Pancreas (tissue), 10 donors: ENCODE measurements at places on chromosomes 1 and 21. TPM values are rescaled to one million over a fixed set of nuclear protein-coding genes. Genes with fewer than 3 reads are reported as not detected.
A peak's percentile ranks its signal among the peaks of the same experiment; 100 is the strongest.

COL11A1 gene
- 0.38 TPM for polyA plus RNA-seq

FAM163A gene
- 0.15 TPM for polyA plus RNA-seq

SWT1 gene
- polyA plus RNA-seq: 3.2 TPM

IPP gene
- 3.5 TPM for polyA plus RNA-seq

LRRC39 gene
- polyA plus RNA-seq: 3.0 TPM

IKBKE gene
- polyA plus RNA-seq: 6.4 TPM

HTR1D gene
- polyA plus RNA-seq: 0.14 TPM

OR2C3 gene
- 0.02 TPM for polyA plus RNA-seq

PRKCZ gene
- polyA plus RNA-seq: 26.5 TPM

- DNase-seq: no peak
These were observed 162.3 kb downstream of the FMN2 start for GRCh38 chr1:240254006-240254405.

GRCh38 chr21:44753357-44753756, 42.0 kb upstream of the TSPEAR start:
- no peak for DNase-seq

DNA sequence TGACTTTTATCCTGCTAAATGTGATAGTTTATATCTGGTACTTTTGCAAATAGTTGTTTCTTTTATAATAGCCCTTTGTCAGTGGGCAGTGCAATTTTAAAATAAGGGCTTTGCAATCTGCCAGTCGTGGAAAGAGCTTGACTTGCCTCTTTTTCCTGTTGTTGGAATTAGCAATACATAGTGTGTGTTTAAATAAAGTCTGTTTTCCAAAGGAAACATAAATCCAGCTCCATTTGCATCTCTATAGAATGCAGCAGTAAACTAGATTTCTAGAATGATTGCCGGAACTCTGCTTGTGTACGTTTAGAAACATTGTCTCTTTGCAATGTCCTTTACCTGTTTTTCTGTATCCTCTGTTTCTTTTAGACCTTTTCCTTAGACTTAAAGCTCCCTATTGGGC, 33.1 kb downstream of the GABPA start:
- DNase-seq: no peak

GRCh38 chr1:235105051-235106043, 23.3 kb downstream of the TOMM20 start:
- no peak for DNase-seq

DNA sequence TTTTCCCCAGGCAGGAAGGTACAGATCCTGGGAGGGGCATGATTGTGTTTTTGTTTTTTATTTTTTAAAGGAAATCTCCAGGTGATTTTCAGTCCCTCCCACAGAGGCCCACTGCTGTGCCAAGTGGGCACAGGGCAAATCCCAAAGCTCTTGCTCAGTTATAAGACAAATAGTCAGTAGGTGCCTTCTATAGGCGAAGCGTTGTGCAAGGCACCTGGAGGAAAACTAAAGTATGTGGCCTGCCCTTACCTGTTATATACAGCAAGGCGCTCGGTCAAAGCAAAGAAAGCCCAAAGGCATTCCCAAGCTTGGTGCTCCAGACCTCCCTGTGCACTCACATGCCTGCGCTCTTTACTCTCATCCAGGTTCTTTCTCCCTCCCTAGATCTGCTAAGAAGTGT, 81.0 kb downstream of the KCNJ15 start:
- DNase-seq: no peak

DNA sequence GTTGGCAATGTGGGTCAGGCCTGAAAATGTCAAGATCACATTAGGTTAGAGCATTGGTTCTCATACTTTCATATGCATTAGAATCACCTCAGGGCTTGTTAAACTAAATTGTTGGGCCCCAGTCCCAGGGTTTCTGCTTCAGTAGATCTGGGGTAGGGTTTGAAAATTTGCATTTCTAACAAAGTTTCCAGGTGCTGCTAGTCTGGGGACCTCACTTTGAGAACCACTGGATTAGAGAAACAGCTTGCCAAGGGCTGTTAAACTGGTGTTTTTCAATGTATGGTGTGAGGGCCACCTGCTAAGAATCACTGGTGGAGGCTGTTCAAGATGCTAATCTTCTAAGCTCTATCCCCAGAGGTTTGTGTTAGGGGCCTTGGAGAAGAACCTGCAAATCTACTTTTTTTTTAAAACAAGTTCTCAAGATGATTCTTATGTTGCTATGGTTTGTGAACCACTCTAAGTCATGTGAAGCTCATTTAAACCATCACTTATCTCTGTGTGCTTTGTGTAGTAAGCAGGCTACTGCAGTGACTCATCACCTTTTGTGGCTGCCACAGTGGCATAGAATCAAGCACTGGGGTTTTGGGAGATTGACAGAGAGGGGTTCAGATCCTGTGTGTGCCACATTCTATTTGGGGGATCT, 152.2 kb downstream of the S1PR1 start:
- DNase-seq: no peak

DNA sequence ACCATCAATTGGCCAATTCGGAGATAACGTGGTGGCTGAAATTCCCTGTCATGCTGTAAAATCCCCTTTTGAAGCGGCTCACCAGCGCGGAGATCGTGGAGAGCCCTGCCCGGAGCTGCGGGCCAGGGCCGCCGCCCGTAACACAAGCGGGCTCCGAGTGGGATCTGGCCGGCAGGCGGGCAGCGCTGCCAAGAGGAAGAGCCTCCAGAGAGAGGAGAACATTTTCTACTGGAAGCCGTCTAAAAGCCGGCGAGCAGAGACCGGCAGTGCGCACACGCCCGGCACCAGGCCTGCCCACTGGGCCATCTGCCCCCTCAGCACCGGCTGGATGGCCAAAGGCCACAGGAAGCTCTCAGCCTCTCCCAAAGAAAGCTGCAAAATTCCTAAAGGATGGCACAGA, 15.5 kb downstream of the SSBP3 start:
- no peak for DNase-seq

GRCh38 chr1:31828926-31829690, 13.3 kb upstream of the SPOCD1 start:
- DNase-seq: no peak

- no peak for DNase-seq
These were observed 10.7 kb downstream of the AK5 start for GRCh38 chr1:77292551-77292950.

DNA sequence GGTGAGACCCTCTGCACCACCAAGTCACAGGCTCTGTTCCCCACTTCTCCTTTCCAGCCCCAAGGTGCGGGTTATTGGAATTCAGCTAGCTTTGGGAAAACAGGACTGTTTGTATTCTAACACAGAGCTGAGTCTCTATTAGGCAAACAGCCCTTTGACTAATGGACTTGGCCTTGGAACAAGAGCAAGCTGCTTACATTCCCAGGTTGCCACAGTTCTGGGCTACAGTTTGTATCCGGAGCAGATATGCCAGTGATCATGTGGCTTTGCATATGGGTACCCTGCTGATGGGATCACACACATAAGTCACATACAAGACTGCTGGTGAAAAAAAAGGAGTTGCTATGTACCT, 110.5 kb upstream of the COA6 start:
- DNase-seq: peak; percentile 79

- no peak for DNase-seq
These were observed 28.4 kb downstream of the JUN start for GRCh38 chr1:58755468-58755872.

DNA sequence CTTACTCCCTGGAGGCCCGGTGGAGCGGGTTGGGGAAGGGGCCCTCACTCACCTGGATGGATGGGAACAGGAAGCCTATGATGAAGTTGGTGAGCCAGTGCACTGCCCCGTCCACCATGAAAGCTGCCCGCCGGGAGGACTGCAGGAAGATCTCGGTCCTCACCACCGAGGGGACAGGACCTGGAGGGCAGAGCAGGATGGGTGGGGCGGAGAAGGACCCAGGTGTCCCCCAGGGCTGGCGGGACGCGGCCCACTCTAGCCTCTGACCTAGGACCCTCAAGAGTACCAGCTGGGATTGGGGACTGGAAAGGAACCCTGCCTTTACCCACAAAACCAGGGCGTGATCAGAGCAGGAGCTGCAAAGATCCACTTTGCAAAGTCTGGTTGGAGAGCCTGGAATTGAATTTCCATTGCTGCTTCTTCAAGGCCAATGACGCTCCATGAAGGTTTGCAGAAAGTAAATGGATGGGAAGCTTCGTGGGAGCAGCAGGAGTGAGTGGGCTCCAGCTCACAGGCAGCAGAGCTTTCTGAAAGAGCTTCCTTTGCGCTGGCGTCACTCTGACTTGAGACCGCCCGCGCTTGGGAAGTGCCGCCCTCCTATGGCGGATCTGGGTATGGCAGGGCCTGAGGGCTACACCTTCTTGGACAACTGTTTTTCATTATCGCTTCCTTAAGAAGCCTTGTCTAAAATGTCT, 21.4 kb downstream of the SLC2A7 start:
- DNase-seq: peak; percentile 74

DNA sequence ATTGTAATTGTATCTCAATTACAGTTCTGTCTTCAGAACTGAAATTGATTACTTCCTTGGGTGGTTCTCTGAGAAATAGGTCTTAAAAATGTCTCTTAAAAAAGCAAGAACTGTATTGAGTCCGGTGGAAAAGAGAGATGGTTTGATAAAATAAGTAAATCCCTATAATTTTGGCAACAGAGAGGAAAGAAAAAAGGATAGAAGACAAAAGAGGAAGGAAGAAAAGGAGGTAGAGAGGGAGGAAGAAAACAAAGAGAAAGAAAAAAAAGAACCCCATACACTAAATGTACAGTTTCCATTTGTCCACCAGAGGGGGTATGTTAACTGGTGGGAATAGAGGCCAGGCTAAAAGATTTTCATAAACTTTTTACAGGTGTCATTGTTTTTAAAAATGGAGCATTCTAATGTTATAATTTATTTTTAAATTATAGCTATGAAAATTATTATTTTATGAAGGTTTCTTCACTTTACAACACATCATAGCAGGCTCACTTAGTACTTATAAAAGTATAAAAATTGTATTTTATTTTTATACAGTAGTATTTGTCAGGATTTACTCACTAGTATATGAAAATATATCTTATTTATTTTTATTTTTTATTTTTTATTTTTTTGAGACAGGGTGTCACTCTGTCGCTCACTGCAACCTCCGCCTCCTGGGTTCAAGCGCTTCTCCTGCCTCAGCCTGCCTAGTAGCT, 2.1 kb upstream of the UBE2T start:
- no peak for DNase-seq

GRCh38 chr1:94022471-94023189, 98.3 kb downstream of the ABCA4 start:
- DNase-seq: no peak

- no peak for DNase-seq
These were observed 6.4 kb downstream of the IFNLR1 start for GRCh38 chr1:24180676-24181075.

DNA sequence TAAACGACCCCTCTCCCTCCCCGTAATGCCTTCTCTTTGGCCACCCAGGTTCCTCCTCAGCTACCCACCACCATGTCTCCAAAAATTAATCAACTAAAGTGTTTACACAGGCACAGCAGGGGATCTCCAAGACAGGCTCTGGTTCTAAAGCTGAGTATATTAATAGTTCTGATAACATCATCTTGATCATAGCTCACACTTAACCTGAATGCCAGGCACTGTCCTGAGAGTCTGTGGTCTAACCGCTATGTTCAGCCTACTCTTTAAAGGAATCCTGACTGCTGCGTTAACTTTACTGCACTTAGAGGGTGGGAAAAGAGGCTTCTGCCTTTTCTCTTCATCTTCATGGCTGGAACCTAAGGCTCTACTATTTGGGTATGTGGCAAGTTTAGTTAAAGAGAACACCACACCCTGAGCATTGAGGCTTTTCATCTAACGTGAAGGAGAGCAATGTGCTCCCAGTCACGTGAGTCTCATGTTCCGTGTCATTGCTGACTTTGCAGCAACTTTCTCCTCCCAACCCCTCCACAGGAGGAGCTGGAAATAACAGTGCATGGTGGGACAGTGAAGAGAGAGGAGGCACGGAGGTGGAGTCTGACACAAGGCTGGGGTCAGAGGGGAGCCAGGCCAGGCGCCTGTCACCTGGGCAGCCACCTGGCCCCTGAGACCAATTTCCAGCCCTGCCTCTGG, 86.4 kb downstream of the FAM78B start:
- no peak for DNase-seq

GRCh38 chr1:178010674-178011464, 41.0 kb upstream of the SEC16B start:
- DNase-seq: no peak

GRCh38 chr1:72278461-72278860, 3.9 kb downstream of the NEGR1 start:
- no peak for DNase-seq

GRCh38 chr1:6275826-6276782, 15.2 kb upstream of the GPR153 start:
- no peak for DNase-seq

DNA sequence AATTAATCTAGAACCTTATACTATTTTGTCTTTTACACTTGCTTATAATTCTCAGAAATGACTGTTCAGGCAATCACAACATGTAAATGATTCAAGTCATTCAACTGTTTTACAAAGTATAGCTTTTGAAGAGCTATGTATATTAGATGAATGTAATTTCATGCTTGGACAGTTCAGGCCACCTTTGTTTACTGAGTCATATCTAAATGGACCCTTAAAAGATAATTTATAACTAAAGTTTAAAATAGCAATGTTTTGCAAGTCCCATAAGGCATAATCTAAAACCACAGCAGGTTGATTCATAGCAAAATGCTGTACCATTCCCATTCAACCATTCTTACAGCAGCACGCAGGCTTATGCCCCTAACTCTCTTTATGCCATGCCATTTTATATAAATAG, 64.8 kb downstream of the PIK3R3 start:
- DNase-seq: no peak

- DNase-seq: no peak
These were observed 65.1 kb upstream of the HSD17B7 start for GRCh38 chr1:162725301-162725837.

GRCh38 chr1:154996966-154997701, 3.7 kb downstream of the LENEP start:
- DNase-seq: peak; percentile 13

DNA sequence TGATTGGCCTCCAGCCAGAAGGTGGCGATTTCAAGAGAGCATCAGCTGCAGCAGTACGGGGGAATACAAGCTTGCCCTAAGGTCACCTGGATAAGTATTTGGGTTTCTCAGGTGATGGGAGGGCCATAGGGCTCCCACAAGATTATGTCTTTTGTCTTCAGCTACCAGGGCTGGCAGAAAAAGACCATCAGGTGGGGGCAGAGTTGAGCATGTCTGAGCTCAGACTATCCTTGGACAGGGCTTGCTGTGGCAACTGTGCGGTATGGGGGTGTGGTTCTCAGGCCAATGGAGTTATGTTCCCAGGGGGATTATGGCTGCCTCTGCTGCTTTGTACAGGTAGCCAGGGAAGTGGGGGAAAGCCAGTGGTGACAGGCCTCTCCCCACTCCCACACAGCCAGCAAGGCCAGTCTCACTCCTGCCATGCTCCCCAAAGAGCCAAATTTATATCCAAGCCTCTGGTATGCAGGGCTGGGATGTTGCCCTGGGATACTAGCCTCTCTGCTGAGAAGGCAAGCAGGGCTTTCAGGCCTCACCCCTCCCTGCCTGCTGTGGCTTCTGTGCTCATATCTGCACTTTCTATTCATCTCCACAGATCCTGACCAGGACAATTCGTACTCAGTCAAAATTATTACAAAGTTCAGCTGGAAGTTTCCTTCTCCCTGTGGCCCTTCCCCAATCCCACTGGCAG, 26.6 kb upstream of the CD84 start:
- no peak for DNase-seq

GRCh38 chr1:174116042-174116441, 43.3 kb upstream of the RABGAP1L start:
- DNase-seq: no peak
